HT1080 (cell line): ENCODE measurements at places on chromosomes 11 and 22.
A peak's percentile ranks its signal among the peaks of the same experiment; 100 is the strongest.

- no peak for DNase-seq
These were observed 68.1 kb upstream of the BID start for GRCh38 chr22:17842386-17842785.

DNA sequence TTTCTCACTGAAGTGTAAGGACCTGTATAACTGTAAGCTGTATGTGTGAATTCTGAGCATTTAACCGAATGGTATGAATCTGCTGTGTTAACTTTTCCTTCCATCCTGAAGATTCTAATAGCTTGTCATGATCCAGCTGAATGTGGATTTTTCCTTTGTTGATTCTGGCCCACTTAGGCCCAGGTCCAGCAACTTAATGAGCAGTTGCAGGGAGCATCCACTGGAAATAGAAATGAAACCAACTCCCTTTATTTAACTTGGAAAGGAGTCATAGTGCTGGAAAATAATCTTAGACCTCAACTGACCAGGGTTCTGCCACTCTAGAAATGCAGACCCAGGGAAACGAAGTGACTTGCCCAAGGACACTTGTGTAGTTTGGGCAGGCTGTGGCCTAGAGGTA, 142.3 kb upstream of the MTNR1B start:
- no peak for DNase-seq

DNA sequence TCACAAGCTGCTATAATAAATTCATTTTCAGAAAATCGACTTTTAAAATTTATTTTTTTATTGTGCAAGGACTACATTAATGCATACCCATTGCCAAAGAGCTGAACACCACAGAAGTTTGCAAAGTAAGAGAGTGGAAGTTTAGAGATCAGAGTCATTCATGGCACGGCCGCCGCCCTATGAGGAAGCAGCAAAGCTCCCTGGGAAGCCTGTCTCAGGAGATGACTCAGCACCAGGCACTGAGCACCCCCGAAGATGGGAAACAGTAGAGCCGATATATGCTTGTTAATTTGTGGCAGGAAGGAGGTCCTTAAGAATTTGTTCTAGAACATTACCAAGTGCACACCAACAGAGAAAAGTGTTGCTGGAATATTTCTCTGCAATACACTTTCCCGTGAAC, 693.7 kb downstream of the OPCML start:
- peak; percentile 79 for DNase-seq

DNA sequence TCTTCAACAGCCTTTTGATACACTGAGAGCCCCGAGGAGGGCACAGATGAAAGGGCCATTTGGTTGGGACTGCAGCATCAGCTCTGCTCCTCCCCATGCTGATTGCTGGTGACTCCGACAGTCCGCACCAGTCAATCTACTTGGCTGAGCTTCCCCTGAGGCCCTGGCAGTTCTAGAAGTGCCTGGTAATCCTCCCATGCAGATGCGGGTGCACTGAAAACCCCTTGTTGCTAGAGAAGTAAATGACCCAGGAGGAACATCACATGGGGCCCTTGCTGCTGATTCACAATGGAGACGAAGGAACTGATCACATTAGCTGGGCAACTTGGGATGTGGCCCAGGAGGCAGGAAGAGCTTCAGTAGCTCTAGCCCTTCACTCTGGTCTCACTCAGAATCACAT, 35.2 kb upstream of the RIC3 start:
- DNase-seq: no peak

GRCh38 chr11:11436715-11437313, 83.8 kb upstream of the CSNK2A3 start:
- DNase-seq: no peak

- no peak for DNase-seq
These were observed 15.1 kb upstream of the CAPRIN1 start for GRCh38 chr11:34036456-34036855.

GRCh38 chr11:8641332-8641731, 41.1 kb downstream of the TRIM66 start:
- no peak for DNase-seq

DNA sequence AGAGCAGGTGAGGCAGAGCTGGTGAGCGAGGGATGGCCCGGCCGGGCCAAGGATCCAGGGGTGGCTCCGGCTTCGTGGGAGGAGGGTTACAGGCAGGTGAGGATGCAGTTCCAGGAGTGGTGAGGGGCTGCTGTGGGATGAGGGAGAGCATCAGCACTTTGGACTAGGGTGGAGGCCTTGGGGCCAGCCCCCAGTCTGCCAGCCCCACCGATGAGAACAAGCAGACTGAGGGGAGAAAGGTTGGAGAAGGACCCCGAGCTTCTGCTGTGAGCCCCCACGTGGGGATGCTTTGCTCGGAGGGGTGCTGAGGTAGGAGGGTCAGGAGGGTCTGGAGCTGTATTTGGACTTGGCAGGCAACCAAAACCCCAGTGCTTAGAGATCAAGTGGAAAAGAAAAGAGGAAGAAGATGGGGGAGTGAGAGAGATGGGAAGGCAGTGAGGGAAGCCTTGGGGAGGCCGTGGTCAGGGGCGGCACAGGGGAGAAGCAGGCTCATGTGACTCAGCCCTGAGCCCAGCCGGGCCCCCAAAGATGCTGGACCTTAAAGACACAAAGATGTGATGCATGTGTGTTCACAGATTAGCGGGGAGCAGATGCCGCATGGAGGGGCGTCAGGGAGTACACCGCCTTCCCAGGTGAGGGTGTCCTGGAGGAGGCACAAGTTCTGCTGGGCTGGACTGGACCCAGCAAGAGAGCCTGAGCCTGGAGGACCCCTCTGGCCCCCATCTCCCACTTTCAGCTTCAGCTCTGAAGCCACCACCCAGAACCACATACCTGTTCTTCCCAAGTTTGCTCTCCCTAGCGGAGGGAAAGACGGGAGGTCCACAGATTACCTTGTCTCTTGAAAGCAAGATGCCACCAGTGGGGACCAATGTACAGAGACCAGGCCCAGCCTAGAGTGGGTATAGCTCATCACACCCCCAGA, 91.3 kb downstream of the CDKN1C start:
- DNase-seq: no peak
